ENCODE measurements at places on chromosomes 7 and 10.

DNA sequence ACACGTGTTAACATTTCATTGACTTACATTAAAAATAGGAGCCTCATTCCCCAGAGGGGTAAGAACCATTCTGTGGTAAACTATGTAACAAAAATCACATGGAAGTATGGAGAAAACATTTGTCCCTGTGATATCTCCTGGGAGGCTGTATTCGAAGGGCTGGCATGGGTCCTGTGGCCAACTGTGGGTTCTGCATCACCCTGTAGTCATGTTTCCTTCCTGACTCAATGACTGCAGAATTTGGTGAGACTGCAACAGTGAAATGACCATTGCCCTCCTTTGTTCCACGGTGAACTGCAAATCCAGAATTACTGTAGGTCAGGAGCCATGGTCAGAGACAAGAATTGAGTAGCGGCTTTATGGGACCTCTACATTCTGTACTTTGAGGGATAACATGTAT is 3.6 kb upstream of the ZEB1 start:
- DNase-seq = no peak

- no peak for DNase-seq
These were observed 246.4 kb downstream of the GATA3 start for GRCh38 chr10:8300925-8301324.

- DNase-seq = no peak
These were observed 12.2 kb upstream of the TMEM168 start for GRCh38 chr7:112802406-112802805.

DNA sequence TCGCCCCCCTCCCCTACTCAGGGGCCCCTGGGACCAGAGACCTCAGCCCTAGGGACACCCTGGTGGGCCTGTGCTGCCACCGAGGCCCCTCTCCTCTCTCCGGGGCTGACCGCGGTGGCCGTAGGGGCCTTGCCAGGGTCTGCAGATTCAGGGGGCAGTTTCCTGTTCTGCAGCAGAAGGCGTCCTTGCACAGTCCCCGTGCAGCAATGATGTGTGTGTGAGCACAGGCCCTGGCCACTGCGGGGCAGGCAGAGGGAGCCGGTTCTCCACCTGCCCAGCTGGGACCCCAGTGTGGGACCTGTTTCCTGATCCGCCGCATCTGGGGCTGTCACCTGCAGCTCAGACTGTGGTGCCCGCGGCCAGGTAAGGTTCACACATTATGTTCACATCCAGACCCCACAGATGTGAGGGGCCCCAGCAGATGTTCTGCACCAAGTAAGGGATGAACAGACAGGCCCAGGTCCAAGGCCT is 60.7 kb upstream of the DNAJB6 start:
- no peak for DNase-seq

DNA sequence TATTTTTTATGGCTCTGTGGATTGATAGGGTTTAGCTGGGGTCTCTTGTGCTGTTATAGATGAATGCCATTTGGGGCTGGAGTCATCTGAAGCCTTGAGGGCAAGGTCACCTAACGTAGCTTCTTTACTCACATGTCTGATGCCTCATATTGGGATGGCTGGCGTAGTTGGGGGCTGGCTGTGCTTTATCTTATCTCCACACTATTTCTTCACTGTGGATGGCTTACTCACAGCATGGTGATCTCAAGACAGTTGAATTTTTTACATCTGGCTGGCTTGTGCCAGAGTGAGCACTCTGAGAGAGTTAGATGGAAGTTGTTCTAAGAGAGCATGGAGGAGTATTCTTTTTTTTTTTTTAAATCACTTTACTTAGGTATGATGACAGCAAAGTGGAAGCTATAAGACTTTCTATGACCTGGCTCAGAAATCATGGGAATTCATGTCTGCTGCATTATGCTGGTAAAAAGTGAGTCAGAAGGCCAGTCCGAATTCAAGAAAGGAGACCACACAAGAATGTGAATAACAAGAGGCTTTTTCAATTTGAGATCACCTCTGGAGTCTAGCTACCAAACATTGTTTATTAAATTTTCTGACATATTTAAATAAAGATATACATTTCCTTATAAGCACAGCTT is 252.4 kb upstream of the TPK1 start:
- DNase-seq = no peak

DNA sequence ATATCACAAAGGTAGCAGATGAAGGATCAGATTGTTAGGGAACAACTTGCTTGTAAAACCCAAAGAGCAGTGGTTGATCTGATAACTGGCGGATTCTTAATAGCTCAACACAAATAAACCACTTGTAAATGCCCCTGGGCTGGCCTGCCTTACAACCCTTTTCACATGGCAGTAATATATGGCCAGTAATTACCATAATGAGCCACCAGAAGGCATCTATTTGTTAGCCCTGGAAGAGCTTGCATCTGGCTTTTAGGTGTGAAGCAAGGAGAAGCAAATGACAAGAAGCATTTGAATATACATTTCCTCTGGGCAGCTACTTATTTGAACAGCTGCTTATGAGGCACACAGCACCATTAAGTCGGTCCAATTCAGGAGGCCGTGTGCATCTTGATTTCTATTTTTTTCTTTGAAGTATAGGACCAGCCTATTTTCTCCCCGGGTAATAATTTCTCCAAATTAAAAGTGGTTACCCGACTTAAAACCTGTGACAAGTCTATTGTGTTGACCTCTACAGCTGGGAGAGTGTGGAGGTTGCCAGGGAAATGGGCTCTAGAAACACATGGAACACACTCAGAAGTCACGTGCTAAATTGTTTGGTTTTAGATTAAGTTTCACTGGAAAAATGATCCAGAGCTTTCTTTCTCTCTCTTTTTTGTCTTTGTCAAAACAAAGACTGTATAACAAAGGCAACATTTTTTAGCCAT is 113.4 kb downstream of the SEM1 start:
- DNase-seq = no peak

- DNase-seq = no peak
These were observed 140.4 kb upstream of the AUTS2 start for GRCh38 chr7:69457595-69458504.

DNA sequence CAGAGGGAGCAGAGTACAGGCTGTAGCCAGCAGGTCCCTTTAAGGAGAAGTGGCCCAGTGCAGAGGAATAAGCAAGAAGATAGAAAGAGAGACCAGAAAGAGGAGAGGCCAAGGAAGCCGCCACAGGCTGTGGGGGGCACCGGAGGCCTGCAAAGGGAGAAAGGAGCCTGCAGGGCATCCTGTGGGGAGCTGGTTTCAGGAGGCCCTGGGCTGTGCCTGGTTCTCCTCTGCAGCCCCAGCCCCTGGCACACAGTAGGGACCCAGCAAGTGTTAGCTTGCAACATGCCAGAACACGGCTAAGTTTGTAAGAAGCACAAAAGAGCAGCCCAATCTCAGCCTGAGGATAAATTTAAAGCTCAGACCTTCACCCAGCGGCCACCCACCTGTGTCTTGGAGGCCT is 12.3 kb upstream of the C10orf71 start:
- no peak for DNase-seq

- DNase-seq = no peak
These were observed 27.4 kb upstream of the ABLIM1 start for GRCh38 chr10:114685456-114685855.

- no peak for DNase-seq
These were observed 286.3 kb downstream of the FGFR2 start for GRCh38 chr10:121311812-121312443.

DNA sequence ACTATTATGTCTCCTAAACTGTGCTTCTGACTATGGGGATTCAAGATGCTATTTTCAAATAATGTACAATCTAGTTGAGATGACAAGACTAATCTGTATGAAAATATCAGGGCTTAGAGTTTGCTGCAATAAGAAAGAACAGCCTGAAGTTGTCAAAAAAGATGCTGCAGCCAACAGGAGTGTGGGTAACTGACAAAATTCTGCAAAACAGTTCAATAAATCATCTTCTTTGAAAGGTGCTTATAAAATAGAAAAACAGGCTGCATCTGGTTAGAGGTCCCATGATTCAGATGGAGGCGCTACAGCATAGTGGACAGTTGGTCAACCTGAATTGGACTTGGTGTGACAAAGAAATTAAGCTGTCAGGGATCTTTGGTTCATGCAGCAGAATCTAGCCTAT is 511.0 kb downstream of the XPNPEP1 start:
- no peak for DNase-seq

GRCh38 chr7:127807829-127808228 is 155.8 kb downstream of the SND1 start:
- DNase-seq = no peak

- DNase-seq = no peak
These were observed 31.7 kb downstream of the MAGI2 start for GRCh38 chr7:79421751-79422150.

DNA sequence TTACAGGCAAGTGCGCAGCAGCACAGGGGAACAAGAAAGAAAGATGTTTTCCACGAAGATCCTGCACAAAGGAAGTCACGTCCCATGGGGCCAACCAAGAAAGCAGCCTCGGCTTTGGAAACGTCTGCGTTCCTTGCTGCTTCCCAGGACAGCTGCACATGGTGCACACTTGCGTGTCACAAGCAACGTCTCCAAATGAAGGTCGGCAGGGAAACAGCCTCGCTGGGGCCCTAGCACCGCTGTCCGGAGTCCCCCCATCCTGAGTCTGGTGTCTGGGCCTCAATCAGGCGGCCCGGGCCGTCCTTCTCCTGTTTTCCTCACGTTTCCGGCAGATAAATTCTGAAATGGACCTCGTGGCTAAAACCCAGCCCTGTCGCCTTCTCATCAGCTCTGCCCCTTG is 206.2 kb downstream of the DIP2C start:
- no peak for DNase-seq

DNA sequence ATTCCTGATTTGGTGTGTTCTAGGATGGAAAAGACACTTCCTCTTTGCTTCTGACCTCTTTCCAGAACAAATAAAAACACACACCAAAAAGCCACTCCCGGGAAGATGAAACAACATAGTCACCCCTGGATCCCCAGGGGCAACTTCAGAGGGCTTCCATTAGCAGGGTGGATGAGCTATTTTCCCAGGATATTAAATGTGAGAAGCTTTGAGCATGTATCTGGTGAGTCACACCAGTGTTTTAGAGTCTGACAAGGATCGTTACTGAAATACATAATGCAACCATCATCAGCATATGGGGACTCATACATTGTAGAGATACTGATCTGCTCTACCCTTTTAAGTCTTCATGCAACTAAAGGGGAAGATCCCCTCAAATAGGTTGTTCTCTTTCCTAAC is 115.5 kb upstream of the ZNF438 start:
- DNase-seq = no peak

GRCh38 chr7:80216996-80217842 is 82.6 kb downstream of the GNAI1 start:
- DNase-seq = no peak

DNA sequence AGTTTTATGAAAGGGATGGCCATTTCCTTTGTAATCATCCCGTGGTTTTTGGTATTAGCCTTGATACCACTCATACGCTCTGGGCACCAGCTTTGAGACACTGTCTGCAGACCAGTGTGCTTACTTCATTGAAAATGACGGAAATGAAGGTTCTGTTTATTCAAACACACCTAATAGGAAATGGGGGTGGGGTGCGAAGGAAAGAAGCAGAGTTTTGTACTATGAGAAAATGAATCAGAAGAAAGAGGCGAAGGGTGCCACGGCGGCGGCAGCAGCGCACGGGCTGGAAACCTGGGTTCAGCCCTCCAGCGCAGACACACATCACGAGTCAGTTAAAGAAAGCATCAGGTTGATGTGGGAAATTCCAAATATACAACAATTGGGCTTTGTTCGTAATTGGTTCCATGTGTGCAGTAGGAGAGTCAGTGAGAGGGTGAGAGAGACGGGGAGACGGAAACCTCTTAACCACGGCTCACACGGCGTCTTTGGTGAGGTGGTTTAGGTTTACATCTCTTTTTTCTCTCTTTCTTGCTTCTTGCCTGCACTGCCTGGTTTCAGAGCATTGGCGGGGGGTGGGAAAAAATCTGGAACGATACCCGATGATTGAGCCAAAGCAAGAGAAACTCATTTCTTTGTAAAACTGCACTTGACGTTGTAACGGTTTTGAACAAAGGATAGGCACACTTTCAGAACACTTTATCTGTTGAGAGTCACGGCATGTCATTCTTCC is 321.2 kb downstream of the FRMD4A start:
- DNase-seq = peak; percentile 32

DNA sequence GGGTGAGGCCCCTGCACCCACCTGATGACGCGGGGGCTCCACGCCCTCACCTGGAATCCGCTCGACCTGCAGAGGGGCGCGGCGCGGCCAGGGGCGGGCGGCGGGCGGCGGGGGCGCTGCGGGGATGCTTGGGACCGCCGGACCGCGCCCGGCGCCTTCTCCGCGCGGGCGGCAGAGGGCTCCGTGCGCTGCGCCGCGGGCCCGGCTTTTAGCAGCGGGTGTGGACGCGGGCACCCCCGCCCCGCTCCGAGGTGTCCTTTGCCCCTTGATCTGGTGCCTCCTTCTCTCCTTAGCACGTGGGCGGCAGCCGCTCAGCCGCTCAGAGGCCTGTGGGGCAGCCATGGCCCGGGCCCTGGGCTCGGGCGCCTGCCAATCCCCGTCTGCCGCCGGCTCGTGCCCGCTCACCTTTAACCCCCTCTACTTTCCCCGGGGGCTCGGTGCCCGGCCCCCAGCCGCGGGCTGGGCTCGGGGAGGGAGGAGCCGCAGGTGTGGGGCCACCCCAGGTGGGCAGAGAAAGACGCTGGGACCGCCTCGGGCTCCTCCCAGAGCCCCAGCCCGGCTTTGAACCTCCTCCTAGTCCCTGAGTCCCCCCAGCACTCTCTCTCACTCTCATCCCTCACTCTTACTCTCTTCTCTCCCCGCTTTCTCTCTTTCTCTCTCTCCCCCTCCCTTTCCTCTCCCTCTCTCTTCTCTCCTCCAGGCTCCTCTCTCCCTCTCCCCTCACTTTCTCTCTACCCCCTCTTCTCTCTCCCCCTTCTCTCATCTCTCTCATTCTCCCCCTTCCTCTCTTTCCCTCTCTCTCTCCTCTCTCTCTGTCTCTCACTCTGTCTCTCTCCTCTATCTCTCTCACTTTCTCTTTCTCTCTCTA is 19.7 kb upstream of the VPS37D start:
- DNase-seq = no peak

DNA sequence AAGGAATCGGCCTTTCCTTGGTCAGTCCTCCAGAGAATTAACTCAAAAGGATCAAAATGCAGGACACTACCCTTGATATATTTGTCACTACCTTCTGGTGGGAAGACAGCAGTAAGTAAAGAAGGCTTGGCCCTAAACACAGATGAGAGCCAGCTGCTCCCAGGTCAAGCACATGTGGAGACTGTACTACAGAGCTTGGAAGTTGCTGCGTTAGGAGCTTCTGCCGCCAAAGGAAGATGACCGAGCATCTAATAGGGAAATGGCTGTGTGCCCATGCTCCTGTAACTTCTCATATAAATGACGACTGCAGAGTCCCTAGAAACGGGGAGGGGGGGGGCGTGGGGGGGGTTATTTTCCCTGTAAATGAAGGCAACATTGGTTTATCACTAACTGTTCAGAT is 59.0 kb downstream of the PODXL start:
- DNase-seq = no peak

DNA sequence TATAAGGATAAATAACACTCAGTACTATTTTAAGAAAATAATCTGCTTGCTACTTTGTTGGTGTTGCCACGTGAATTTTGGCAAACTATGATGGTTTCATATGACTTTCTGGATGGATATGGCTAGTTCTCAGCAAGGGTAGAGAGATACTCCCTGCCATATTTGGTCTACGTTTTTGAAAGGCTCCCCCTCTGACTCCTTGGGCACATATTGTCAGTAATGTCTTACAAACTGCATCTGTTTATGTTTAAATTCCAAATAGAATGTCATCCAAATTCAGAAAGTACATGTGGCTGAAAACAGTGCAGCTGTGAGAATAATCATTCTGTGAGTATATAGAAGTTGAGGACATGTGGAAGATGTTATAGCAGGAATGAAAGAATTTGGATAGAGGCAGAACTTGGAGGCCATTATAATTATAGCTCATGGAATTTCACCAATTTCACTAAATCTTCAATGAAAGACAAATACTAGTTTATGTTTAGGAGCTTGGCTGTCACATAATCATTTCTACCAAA is 107.8 kb downstream of the SRI start:
- DNase-seq = no peak
